ENCODE measurements at places on chromosomes 13 and 19. TPM values are rescaled to one million over a fixed set of nuclear protein-coding genes. Genes with fewer than 3 reads are reported as not detected.

The GPR183 gene
- total RNA-seq: not detected

The PRR19 gene
- 4.9 TPM for total RNA-seq

The TPGS1 gene
- total RNA-seq: 18.8 TPM

The EPSTI1 gene
- total RNA-seq: not detected

The SYT5 gene
- 3.1 TPM for total RNA-seq

The USF2 gene
- 166 TPM for total RNA-seq

The FFAR1 gene
- total RNA-seq: not detected

The AKT1S1 gene
- 121 TPM for total RNA-seq

The KLK2 gene
- not detected for total RNA-seq

The ZNF667 gene
- total RNA-seq: not detected

The DAND5 gene
- not detected for total RNA-seq

Measured in A549 treated with ZK216348 at 1 μM for 4 hours (cell line).